ENCODE measurements at places on chromosomes 2 and 18.

DNA sequence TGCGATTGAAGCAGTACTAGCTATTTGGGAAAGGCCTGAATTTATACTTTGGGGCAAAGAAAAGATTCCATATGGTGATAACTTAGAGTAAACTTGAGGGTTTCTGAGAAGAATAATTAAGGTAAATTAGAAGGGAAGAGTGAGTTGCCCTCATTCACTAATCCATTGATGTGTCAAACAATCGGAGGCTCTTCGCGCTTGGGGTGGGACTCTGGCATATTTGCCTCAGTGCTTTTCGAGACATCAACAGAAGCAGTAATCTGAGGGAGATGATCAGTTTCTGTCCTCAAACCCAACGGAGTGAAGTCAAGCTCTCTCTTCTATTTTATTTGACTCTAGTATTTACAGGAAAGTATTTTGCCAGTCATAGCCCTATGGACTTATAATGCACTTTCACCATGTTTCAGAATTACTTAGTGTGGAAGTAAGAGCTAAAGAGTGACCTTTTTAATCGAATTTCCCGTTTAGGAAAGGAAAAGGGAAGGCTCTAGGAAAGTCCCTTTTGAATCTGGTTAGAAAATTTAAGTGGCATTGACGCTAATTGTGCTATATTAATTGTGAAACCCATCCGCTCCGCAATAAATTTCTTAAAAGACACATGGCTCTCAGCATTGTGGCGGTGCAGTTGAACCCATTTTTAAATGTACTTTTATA, 1.3 kb downstream of the RAB10 start:
- peak; percentile 9 for DNase-seq

DNA sequence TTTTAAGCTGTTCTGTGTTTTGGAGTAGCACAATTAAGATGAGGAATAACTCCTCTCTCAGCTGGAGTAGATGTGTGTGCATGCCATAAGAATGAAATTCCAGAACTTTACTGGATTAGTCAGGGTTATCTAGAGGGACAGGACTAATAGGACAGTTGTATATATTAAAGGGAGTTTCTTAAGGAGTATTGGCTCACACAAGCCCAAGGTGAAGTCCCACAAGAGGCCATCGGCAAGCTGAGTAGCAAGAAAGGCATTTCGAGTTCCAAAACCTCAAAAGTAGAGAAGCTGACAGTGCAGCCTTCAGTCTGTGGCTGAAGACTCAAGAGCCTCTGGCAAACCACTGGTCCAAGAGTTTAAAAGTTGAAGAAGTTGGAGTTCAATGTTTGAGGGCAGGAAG, 113.7 kb downstream of the RIT2 start:
- no peak for DNase-seq

- DNase-seq, result no peak
These were observed 10.2 kb downstream of the CYRIA start for GRCh38 chr2:16655445-16655837.

DNA sequence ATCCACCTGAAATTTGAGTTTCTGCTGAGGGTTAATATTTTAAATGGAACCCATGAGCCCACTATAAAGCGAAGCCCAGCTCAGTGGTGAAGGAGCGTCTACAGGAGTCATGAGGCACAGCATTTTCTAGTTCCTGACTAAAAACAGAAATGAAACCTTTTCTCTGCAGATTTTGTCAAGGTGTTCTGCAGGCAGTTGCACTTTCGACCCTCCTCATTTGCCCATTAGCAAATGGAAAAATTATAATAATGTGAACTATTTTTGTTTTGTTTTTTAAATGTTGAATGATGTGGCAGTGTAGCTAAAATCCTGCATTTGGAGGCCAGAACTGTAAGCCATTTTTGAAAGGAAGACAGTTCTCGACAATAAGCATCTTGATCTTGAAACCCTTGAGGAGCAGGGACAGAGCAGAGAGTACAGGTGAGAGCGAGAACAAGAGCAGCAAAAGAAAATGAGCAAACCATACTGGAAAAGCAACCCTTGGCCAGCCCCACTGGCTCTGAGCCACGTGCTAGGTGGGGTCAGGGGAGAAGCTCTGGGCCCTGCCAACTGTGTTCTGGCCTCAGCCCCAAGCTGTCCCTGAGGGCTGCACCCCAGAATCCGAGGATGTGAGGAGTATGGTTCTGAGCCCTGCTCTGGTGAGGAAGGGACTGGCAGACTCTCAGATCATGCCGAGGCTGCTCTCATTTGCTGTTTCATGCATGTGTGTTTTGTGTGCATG, 26.4 kb upstream of the COPS8 start:
- DNase-seq, result no peak

GRCh38 chr2:10016001-10016801, 27.1 kb upstream of the KLF11 start:
- no peak for DNase-seq

- no peak for DNase-seq
These were observed 73.4 kb upstream of the TMEM87B start for GRCh38 chr2:111981666-111982065.

- peak; percentile 78 for DNase-seq
These were observed 19.8 kb downstream of the MYL12B start for GRCh38 chr18:3281456-3282400.

DNA sequence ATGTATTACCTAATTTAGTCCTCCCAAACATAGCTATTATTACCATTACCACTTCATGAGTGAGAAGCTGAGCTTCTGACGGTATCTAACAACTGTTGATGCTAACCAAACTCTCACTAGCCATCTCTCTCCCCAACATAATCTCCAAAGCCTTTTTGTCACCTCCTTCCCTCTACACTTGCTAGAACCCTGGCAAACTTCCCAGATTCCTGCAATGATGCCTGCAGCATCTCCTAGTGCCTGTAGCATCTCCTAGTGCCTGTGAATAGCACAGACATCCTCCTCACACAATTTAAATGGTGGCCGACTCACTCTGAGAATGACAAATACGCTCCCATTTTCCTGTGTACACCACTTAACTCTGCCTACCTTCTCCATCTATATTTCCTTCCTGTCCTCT, 126.7 kb downstream of the STK39 start:
- no peak for DNase-seq

DNA sequence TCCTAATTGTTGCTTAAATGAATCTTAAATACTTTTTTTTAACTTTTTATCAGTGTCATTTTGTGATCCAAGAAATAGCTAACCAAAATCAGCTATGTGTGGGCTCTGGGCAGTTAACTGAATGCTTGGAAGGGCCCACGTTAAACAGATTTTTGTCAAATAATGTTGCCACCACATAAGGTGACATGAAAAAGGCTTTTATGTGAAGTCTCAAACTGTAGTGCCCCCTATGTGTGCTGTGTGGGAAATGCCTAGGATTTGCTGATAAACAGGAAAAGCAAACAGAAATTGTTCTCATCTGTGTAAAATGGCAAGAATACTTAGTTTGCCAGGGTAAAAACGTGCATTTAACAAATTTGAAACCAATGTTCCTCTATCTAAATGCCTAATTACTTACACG, 242.2 kb downstream of the ZNF516 start:
- peak; percentile 40 for DNase-seq

DNA sequence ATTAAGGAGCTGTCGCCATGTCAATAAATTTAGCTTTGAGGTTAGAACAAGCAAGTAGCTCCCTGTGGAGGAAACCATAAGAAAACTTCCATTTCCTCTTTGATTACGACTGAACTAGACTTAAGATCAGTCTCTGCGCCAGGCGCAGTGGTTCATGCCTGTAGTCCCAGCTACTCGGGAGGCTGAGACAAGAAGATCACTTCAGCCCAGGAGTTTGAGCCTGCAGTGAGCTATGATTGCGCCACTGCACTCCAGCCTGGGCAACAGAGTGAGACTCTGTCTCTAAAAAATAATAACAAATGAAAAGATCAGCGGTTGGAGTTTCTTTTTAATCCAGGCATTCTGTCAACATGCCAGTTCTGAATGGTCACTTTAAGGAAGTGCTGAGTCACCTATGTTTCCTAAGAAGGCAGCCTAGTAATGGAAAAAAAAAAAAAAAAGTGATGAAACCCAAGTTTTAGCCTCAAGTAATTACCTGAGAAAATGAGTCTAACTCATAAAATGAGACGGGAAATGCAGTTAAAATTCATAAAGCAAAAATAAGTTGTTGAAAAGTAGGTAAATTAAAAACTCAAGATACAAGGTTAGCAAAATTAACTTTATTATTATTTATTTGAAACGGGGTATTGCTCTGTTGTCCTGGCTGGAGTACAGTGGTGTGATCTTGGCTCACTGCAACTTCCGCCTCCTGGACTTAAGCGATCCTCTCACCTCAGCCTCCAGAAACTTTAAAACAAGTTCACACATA, 10.2 kb downstream of the C18orf32 start:
- DNase-seq, result no peak

- no peak for DNase-seq
These were observed 127.4 kb downstream of the NOL4 start for GRCh38 chr18:34097312-34097711.

- DNase-seq, result no peak
These were observed 1.4 kb upstream of the ZFP36L2 start for GRCh38 chr2:43227830-43228281.

- no peak for DNase-seq
These were observed 69.1 kb downstream of the ACKR3 start for GRCh38 chr2:236638707-236639106.

GRCh38 chr18:54388203-54389142, 30.8 kb downstream of the C18orf54 start:
- no peak for DNase-seq

- no peak for DNase-seq
These were observed 233.2 kb upstream of the PARD3B start for GRCh38 chr2:204312105-204312504.

- DNase-seq, result peak; percentile 30
These were observed 54.8 kb upstream of the CREB1 start for GRCh38 chr2:207474863-207475485.

GRCh38 chr2:60409531-60409871, 144.0 kb downstream of the BCL11A start:
- DNase-seq, result no peak

DNA sequence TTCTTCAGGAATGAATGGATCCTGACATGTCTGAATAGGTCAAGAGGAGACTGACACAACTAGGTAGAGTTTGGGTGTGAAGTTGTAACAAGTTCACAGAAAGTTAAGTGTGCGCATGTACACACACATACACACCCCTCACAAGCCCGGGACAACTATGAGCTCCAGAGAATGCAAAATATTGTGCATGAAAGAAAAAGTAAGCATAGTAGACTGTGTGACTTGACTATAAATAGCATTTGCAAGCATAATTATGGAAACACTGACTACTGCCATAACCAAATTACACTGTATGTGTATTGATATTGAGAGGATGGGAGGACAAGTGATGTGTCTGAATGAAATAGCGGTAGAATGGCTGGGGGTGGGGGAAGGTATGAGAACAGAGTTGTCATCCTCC, 157.1 kb upstream of the NCK2 start:
- peak; percentile 64 for DNase-seq

DNA sequence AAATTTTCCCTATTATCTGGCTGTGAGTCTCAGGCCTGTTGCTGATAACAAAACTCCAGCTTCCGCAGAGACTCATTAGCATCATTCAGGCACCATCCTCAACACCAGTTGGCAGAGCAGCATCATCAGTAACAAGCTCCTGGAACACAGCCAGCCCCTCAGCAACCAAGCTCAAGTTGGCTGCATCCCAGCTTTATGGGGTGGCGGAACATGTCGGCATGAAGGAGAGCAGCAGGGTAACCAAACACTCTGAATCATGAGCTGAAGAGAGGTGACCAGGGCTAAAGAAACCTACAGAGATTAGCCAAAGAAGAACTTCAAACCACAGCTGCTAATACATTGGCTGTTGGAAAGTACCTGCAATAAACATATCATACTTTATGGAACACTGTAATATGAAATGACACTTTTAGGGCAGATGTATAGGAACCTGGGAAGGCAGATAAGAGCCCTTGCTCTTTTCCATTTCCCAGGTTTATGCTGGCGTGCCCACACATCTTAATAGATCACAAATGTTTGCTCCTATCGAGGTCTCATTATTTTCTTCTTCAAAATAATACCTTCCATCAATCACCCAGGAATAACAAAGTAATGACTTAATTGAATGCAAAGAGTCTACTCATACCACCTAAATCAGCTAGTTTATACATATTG, 63.8 kb downstream of the PDE11A start:
- no peak for DNase-seq

- no peak for DNase-seq
These were observed 88.2 kb upstream of the THUMPD2 start for GRCh38 chr2:39867268-39867667.

DNA sequence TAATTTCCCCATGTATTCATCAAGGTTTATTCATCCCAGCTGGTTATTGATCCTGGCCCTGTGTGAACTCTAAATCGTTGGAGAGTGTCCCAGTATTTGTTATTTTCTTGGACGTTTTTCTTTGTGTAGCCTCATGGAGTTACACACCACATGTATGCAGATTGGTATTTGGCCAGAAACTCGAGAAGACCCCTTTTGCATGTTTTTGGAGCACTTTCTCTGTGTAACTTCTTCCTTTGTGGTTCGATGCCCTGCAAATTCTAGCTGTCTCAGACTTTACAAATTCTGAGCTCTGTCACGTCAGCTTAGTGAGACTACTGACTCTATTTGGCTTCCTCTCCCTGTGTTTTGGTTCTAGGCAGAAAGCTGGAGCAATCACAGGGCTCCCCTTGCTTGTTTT, 198.7 kb downstream of the MCFD2 start:
- no peak for DNase-seq

DNA sequence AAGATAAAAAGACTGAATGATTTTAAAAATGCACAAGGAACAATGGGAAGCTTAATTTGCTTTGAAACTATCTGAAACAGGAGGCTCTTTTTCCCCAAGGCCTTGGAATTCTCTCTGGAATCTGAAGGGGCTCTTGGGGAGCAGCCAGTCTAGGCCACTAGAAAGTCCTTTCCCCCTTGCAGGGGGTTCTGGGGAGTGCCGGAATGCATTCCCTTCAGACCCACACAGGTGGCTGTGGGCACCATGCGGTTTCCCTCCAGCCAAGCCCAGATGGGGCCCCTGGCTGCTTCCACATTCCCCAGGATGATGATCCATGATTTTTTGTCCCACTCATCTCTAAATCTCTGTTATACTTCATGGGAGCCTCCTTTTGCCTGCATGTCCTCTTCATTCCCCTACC, 10.7 kb downstream of the GPR45 start:
- DNase-seq, result no peak

DNA sequence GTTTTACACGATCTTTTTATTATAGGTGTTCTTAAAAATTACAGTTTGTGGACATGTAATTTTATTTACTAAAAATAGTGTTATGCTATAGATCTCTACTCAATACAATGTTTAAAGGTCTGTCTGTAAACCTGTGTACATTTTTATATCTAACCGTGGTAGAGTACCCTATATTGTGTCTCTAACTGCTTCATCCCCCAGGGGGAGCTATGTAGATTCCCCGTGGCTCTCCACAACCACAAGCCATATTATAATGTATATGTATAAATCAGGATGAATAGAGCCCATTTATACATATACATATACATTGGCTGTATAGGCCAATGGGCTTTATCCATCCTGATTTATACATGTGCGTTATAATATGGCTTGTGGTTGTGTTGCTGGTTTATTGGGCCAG, 59.4 kb downstream of the ADAM23 start:
- DNase-seq, result no peak

DNA sequence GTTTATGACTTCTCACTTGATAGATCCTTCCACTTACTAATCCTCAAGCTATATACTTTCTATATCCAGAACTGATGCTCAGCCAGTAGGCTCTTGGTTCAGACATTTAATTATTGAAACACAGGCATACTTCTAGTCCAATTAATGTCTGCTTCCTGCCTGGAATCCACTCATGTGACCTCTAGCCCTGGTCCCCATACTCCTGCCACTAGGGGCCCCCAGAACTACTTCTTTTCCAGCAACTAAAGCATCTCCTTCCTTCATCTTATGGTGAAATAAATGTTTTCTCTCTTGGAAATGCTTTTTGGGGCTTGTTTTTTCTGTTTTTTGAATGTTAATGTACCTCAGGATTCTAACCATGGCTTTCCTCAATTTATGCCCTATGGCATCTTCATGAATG, 527.6 kb downstream of the SATB2 start:
- peak; percentile 6 for DNase-seq

All from NCI-H526 (cell line).